T follicular helper cell (primary cell): ENCODE measurements at places on chromosomes 13 and 19.

GRCh38 chr13:27489456-27489855, 39.1 kb upstream of the MTIF3 start:
- no peak for DNase-seq

DNA sequence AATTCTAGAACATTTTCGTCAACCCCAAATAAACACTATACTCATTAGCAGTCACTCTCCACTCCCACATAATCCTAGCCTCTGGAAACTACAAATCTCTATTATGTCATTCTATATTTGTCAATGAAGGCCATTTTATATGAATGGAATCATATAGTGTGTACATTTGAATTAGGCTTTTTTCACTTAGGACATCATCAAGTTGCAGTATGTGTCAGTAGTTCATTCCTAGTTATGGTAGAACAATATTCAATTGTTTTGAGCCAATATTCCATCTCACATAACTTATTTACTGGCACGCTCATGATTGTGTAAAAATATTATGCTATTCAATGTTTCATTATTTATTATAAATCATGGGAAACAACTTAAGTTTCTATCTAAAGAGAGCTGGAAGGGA, 1610.4 kb upstream of the MIR17HG start:
- DNase-seq = no peak

DNA sequence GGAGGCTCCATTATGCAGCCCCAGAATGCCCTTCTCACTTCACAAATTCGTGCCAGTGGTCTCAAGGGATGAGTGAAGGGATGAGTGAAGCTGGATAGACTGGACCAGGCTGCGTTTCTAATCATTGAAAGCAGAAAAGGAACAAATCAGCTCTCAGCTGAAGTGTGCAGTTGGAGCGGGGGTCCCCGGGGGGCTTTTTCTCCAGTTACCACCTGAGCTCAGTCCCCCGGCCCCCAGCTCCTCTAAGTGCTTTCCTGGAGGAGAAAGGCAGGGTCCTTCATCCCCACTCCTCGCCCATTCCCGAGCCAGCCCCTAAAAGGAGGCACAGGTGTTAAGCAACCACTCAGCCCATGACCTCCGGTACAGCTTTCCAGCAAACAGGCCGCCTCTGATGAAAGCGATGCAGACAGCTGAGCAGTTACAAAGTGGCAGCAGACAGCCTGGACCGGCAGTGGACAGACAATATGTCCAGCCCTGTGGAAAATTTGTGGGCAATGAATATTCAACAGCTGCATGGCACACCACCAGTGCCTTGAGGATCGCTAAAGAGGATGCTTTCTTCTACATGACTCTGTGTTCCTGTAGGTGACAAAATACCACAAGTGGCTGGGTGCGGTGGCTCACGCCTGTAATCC, 110.7 kb upstream of the UBL3 start:
- no peak for DNase-seq

GRCh38 chr13:61162636-61163035, 253.0 kb downstream of the PCDH20 start:
- DNase-seq = no peak

- no peak for DNase-seq
These were observed 36.8 kb downstream of the CAB39L start for GRCh38 chr13:49407068-49407467.
